ENCODE measurements at places on chromosomes 5 and 9.

GRCh38 chr5:66442951-66443445 is 153.2 kb upstream of the MAST4 start:
- no peak for DNase-seq

- DNase-seq, result no peak
Measured at GRCh38 chr9:128860937-128861336, 20.8 kb downstream of the KYAT1 start.

GRCh38 chr9:77953590-77953989 is 78.0 kb downstream of the GNAQ start:
- no peak for DNase-seq

DNA sequence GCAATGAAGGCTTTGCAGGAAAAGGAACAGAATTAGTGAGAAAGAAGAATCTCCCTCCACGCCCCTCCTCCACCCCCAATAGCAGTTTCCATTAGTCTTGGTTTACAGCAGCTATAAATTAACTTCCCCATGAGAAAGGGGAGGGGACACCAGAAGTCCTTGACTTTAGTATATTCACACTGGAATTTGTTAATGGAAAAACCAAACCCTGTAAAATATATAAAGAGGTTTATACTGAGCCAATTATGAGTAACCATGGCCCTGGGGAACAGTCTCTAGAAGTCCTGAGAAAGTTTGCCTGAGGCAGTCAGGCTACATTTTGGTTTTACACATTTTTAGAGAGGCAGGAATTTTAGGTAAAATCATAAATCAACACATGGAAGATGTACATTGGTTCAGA is 88.5 kb downstream of the ALDH1A1 start:
- DNase-seq, result no peak
